ENCODE measurements at places on chromosomes 2 and 18.

DNA sequence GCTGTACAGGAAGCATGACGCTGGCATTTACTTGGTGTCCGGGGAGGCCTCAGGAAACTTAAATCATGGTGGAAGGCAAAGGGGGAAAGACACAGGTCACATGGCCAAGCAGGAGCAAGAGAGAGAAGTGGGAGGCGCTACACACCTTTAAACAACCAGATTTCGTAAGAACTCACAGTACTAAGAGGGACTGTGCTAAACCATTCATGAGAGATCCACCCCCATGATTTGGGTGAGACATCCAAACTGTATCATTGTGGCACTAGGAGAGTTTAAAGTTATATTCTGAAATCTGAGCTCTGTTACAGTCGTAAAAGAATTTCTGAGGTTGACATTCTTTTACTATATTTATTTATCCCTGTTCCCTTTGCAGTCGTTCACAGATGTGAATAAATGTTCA is 116.6 kb downstream of the ICA1L start:
- no peak for DNase-seq

- DNase-seq, result no peak
Measured at GRCh38 chr2:20584399-20585358, 66.2 kb downstream of the HS1BP3 start.

- DNase-seq, result no peak
Measured at GRCh38 chr2:46163098-46163430, 134.1 kb upstream of the EPAS1 start.

- DNase-seq, result no peak
Measured at GRCh38 chr18:74980669-74981068, 228.3 kb downstream of the PTGR3 start.

GRCh38 chr2:43323857-43324256 is 97.5 kb upstream of the ZFP36L2 start:
- no peak for DNase-seq
